ENCODE measurements at places on chromosomes 13 and 19.

GRCh38 chr13:58187881-58188280 is 556.3 kb downstream of the PCDH17 start:
- DNase-seq: no peak

DNA sequence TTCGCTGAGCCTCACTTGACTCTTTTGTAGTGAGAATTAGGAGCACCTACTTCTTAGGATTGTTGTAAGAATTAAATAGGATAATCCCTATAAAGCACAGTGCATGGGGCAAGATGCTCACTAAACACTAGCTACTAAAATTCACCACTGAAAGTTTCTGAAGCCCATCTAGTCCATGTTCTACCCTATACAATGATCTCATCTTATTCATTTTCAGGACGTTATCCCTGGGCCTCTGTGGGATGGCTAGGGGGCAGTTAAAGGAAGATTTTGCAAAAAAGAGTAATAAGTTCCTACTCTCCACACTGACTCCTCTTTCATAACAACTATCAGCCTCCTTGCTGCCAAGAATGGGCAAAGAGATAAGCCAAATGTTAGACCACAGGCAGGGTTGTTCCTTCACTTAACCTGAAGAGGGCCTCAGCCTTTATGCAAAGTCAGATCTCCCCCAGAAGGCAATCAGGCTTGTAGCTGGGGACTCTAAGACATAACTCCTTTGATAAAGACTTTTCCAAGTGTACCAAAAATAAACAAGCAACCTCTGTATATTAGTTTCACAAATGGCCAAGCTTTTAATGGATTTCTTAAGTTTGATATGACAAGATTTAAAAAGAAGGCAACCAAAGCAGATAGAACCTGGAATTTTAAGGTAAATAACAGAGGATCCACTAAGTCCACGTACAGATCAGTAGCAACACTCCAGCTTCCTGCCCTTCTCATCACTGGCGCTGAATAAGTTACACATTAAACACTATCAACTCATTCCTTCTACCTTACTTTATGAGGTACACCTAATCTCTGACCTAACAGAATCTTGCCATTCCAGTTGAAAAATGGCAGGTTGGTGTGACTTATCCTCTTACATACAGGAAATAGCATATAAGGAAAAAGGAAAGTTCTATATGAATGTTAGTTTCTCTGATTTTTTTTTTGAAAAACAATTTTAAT is 44.4 kb downstream of the ELF1 start:
- no peak for DNase-seq

DNA sequence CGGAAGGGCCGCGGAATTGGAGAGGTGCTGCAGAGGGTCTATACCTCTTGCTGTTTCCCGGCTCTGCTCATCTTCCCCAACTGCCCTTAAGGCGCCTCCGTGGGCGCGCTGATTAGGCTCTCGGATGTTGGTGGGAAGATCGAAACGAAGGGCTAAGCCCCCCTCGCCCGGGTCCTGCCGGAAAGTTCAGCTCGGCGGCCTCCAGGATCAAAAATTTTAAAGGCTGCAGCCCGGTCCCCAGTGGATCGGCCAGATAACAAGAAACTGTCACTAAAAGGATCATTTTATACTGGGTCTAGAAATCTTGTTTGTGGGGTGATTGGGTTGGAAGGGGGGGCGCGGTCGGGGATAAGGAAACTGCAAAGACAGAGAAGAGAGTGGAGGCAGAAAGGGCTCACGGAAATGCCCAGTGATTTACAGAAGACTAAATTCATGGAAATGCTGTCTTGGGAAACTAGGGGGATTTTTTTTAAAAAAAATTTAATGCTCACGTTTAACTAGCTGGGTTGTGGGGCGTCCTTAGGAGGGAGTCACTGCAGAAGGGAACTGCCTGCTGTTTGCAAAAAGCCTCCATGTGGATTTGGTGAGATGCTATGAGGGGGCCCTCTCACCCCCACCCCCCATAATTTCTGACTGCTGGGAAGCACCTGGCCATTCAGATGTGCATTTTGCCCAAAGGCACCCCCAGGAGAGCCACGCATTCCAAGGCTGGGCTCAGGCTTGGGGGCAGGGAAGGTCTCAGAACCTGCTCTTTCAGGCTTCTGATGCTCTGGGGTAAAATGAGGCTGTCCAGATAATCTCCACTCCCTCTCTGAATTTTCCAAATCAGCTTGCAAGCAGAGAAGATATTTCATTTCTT is 7.7 kb downstream of the CDX2 start:
- no peak for DNase-seq

GRCh38 chr19:7861619-7862412 is 12.4 kb downstream of the PRR36 start:
- DNase-seq: no peak

DNA sequence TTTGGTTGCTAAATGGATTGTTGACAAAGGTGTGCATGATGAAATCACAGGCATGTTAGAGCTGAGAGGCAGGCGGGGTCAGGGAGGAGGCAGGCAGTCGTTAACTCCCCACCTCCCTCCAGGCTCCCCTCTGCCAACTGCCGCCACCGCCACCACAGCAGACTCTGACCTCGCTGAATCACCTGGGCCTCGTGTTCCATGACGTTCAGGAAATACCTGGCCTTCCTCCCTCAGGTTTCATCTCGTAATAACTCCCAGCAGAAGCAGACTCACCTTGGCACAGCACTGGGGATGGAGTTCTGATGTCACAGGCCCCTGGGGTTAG is 198.5 kb downstream of the KATNAL1 start:
- no peak for DNase-seq

GRCh38 chr19:17778968-17779929 is 15.7 kb upstream of the B3GNT3 start:
- DNase-seq: no peak

DNA sequence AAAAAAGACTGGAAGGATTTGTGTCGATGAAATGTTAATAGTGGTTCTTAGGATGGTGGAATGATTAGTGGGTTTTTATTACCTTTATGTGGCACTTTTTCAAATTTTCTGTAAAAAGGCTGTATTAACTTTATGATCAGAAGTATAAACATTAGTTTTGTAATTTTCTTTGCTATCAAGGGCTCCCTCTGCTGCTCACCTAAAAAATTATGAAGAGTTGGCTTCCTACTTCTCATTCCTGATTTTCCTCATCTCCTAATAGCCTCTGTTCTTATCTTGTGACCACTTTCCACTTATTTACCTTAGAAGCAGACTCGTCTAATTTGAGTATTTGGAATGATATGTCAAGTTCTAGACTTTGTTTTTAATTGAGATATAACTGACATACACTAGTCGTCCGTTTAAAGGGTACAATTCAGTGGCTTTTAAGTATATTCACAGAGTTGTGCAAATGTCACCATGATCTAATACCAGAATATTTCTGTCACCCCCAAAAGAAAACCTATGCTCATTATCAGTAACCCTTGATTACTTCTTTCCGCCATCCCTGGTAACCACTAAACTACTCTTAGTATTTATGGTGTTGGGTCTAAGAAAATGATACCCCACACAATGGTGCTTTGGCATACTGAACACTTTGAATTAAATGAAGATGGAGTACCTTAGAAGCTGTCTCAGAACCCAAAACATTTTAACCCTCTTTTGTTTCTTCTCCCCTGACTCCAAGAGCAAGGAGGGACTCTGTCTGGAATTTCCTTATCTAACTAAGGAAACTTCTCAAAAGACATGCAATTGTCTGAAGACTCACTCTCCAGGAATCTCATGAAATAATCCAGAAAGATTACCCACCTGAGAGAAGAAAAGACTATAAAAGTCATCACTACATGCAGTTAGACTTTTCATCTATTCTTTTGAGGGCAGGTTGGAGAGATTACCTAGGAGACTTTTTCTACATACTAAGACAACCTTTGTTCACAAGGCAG is 311.3 kb downstream of the DLEU7 start:
- DNase-seq: no peak

GRCh38 chr19:18397242-18398202 is at the start of gene LRRC25:
TSS of gene LRRC25 (minus strand) at chr19:18397622. CDS start at chr19:18396963, 659 bp downstream.
- DNase-seq: no peak

GRCh38 chr19:45468803-45469131 is 971 bp downstream of the FOSB start:
- no peak for DNase-seq

GRCh38 chr13:39676315-39676876 is 20.9 kb downstream of the COG6 start:
- no peak for DNase-seq

DNA sequence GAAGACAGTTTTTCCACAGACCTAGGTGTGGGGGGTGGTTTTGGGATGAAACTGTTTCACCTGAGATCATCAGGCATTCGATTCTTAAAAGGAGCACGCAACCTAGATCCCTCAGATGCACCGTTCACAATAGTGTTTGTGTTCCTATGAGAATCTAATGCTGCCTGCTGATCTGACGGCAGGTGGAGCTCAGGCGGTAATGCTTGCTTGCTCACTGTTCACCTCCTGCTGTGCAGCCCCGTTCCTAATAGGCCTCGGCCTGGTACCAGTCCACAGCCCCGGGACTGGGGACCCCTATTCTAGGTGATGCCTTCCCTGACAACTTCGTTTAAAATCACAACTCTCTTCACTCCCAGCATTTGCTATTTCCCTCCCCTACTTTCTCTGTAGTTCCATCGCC is 149.6 kb downstream of the IER2 start:
- DNase-seq: no peak

GRCh38 chr19:530134-531008 is 1.2 kb upstream of the CDC34 start:
- DNase-seq: no peak

DNA sequence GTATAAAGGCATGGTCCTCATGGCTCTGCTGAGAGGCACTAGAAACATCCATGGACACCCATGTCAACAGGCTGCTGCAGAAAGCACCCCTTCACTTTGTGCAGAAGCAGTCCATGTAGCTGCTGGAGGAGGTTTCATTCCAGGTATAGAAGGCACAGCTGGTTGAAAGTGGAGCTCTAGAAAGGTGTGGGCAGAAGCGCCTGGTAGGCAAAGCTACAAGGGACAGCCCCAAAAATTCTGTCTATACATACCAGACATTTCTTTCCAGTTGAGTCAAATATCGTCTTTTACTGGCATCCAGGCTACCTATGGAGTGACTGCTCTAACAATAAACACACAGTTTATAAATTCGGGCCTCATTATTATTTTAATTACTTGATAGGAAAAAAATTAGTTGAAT is 129.3 kb downstream of the ENOX1 start:
- no peak for DNase-seq

DNA sequence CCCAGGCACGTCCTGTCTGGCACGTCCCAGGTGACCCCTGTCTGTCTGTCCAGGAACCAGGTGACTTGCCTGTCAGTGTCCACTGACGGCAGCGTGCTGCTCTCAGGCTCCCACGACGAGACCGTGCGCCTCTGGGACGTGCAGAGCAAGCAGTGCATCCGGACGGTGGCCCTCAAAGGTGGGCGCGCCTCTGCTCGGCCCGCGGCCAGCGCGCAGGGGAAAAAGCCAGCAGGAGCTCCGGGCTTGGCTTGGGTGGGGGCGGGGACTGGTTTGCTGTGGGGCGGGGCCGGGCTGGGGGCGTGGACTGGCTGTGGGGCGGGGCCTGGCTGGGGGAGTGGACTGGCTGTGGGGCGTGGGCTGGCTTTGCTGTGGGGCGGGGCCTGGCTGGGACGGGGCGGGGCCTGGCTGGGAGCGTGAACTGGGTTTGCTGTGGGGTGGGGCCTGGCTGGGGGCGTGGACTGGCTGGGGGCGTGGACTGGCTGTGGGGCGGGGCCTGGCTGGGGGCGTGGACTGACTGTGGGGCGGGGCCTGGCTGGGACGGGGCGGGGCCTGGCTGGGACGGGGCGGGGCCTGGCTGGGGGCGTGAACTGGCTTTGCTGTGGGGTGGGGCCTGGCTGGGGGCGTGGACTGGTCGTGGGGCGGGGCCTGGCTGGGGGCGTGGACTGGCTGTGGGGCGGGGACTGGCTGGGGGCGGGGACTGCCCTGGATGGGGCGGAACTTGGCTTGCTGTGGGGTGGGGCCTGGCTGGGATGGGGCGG is 7.2 kb downstream of the WDR18 start:
- DNase-seq: no peak

DNA sequence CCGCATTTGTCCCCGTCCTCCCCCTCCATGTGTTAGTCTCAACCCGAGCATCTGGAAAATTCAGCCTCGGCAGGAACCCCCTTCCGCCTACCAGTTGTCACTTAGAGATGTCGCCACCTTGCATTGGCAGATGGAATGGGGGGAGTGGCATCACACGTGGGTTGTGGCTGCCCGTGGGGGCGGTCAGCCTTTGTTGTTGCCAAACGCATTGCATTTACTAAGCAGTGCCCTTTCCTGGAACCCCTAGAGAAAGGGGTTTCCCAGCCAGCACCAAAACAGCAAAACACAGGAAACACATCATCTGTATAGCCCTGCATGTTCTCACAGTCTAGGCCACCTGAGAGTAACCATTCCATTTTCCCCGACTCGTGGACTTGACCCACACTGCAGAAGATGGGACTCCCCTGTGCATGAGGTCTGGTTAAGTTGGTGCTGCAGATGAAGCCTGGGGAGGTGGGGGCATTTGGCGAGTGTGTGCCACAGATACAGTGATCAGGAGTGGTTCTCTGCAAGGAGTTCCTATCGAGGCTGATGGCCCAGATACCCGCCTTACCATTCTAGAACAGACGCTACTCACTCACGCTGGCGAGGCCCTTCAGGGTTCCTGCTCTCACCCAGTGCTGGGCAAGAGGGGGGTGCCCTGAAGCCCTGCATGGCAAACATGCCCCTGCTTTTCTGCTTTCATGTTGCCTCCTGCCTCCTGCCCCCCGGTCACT is 38.3 kb downstream of the TMED1 start:
- DNase-seq: no peak

GRCh38 chr19:19552798-19553197 is 14.7 kb downstream of the CILP2 start:
- DNase-seq: no peak

GRCh38 chr13:97328222-97328790 is 105.7 kb upstream of the RAP2A start:
- DNase-seq: no peak

- no peak for DNase-seq
These were observed 24.2 kb downstream of the SERP2 start for GRCh38 chr13:44397766-44398223.

DNA sequence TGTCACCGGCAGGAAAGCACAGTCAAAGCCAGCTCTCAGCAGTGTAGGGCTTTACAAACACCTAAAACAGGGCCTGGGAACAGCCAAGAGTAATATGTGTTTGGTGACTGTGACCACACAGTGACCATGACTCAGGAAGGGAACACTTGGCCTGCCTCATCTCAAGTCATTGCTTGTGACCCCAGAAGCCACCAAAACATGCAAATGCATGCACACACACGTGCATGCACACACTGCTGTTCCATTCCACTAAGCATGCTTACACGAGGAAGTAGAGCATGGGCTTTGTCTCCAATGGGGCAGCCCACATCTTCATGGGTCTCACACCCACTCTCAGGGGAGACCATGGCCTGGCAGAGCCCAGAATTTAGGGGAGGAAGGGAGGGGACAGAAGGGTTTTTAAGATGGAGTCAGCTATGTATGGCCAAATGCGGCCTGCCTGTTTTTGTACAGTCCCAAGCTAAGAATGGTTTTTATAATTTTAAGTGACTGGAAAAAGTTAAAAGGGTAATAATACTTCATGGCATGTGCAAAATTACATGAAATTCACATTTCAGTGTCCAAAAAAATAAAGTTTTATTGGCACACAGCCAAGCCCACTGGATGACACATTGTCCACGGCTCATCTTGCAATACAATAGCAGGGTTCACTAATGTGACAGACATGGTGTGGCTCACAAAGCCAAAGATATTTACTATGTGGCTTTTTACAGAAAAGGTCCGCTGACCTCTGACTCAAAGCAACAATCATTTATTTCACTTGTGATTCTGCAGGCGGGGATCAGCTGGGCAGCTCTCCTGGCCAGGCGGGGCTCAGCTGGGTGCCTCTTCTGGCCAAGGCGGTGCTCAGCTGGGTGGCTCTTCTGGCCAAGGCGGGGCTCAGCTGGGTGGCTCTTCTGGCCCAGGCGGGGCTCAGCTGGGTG is 17.3 kb downstream of the ZFR2 start:
- DNase-seq: no peak

All from NCI-H2081 treated with DMSO at 0.1 percent for 48 hours (cell line).